Activated naive CD4-positive, alpha-beta T cell treated with anti-CD3 and anti-CD28 coated beads, Interleukin-2, amount 50 U/mL, for 72 hours (primary cell): ENCODE measurements at places on chromosomes 3 and 15. TPM values are rescaled to one million over a fixed set of nuclear protein-coding genes. Genes with fewer than 3 reads are reported as not detected.

Gene MYO1E
- 2.1 TPM for total RNA-seq

Gene CDCP1
- total RNA-seq, result 1.5 TPM

Gene CEMIP
- total RNA-seq, result not detected

Gene LRRC31
- not detected for total RNA-seq

Gene EFCAB12
- 0.82 TPM for total RNA-seq

Gene REC114
- total RNA-seq, result not detected

Gene WDR73
- 6.9 TPM for total RNA-seq

Gene CERS3
- total RNA-seq, result 0.23 TPM

Gene TMEM158
- not detected for total RNA-seq

Gene WNT7A
- total RNA-seq, result 0.06 TPM

Gene LPP
- 52.7 TPM for total RNA-seq

Gene PGBD4
- total RNA-seq, result 3.2 TPM

Gene DISP2
- total RNA-seq, result 0.06 TPM

Gene SERPINI2
- not detected for total RNA-seq

Gene SKOR1
- total RNA-seq, result not detected

Gene VPS8
- total RNA-seq, result 45.9 TPM

Gene PP2D1
- total RNA-seq, result not detected

Gene CTXN2
- total RNA-seq, result not detected

Gene TM4SF18
- total RNA-seq, result not detected

Gene CD86
- total RNA-seq, result 0.14 TPM

Gene IL17RD
- total RNA-seq, result not detected

Gene SCN5A
- 0.66 TPM for total RNA-seq

Gene SPTBN5
- total RNA-seq, result 1.4 TPM

Gene ATOSA
- 26.3 TPM for total RNA-seq

Gene DNAH12
- 0.05 TPM for total RNA-seq

Gene MUSTN1
- 0.51 TPM for total RNA-seq

Gene NEIL1
- total RNA-seq, result 20.4 TPM

Gene CILP
- total RNA-seq, result 0.04 TPM

Gene SPESP1
- 1.6 TPM for total RNA-seq

Gene CD80
- total RNA-seq, result 1.2 TPM

Gene PLA1A
- not detected for total RNA-seq

Gene LTF
- not detected for total RNA-seq

Gene FRMD4B
- 1.7 TPM for total RNA-seq

Gene CADM2
- total RNA-seq, result not detected

Gene CYP8B1
- not detected for total RNA-seq

Gene CCRL2
- total RNA-seq, result 1.4 TPM
